ENCODE measurements at places on chromosomes 1 and 21.

GRCh38 chr1:165468253-165468652 lies 23.3 kb upstream of the RXRG start:
- no peak for DNase-seq

GRCh38 chr1:210882414-210883221 lies 251.3 kb downstream of the KCNH1 start:
- DNase-seq, result no peak

DNA sequence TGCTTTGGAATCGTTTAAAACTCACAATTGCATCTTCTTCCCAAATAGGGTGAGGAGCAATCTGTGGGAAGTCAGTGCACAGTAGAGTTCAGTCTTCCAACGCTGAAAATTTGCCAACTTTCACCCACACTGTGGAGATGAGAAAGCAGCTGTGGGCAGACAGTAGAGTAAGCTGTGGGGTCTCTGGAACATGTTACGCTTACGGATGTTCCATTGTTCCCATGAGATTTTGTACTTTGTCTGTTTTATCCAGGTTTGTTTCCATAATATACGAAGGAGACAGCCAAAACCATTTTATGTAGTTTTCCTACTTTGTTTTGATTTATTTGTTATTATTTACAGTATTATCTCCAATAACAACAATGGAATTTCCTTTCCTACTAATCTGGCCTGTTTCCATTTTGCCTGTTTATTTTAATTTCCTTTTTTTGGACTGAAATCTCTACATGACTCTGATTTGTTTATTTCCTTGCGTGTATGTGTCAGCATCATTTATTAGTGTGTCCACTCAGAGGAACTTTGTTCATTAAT lies 65.1 kb upstream of the RGL1 start:
- DNase-seq, result no peak

DNA sequence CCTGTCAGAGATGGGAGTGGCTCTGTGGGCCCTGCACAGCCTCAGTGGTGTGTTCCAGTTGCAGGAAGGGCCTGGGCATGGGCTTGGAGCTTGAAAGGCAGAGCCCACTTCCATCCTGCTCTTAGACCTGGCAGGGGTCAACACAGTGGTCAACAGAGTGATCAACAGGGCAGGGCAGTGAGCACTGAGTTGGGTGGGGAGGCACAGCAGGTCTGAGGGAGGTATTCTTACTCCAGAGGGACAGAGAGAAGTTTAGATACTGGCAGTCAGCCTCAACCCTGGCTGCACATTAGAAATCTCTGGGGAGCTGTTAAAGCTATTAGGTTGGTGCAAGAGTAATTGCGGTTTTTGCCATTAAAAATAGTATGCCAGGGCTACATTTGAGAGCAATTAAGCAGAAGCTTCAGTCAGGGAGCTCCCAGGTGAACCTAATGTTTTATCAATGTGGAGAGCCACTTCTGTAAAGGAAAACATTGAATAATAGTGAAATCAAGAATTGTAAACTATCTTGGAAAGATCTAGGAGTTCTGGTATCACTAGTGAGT lies 37.7 kb downstream of the SH3BGR start:
- no peak for DNase-seq

DNA sequence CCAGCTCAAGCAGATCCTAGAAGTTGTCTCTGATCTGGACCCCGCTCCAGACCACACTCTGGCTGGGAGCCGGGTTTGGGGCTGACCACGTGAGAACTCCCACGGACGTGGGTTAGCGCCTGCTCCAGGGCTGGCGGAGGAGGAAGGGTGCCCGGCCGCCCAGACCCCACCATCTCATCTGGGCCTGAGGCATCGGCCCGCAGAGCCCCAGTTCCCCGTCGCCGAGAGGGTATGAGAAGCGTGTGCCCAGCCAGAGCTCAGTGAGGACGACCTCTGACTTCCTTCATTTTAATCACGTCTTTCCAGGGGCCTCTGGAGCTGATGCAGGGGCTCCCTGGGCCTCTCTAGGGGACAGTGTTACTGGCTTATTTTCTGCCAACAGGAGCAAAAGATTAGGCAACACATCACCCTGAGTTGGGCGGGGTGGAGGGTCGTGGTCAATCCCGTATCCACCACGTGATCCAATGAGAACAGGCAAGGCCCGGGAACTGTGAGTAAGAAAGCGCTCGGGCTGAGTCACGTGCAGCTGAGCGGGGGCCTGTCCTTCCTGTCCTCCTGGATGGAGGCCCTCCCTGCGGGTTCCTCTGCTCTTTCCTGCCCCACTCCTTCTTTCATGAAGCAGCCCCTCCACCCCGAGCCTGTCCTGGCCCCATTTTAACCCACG lies 81.1 kb downstream of the SIK1 start:
- no peak for DNase-seq

DNA sequence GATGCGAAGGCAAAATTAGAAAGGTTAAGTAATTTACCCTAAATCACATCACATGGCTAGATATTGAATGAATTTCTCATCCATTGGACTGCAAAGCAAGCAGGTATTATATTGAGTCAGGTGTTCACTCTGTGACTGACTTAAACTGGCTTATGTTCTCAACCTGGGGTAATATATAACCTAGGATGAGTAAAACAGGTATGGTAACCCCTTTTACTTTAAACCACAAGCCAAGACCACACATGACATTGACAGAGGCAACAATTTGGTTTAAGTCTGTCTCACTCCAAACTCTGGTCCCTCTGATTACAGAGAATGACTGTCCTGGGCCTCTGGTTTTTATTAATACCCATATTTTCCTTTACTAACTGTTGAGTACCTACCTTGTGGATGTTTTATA lies 33.3 kb downstream of the MAEL start:
- DNase-seq, result no peak

GRCh38 chr1:115331558-115332331 lies 6.3 kb downstream of the NGF start:
- no peak for DNase-seq

All from stimulated activated CD8-positive, alpha-beta memory T cell treated with anti-CD3 and anti-CD28 coated beads, Interleukin-12 subunit alpha, Interleukin-12 subunit beta, amount 100 ng/mL, for 4 hours (primary cell).